Kidney epithelial cell (primary cell): ENCODE measurements at places on chromosomes 1 and 21.

- DNase-seq, result no peak
Measured at GRCh38 chr1:65952696-65953095, 160.0 kb downstream of the PDE4B start.

DNA sequence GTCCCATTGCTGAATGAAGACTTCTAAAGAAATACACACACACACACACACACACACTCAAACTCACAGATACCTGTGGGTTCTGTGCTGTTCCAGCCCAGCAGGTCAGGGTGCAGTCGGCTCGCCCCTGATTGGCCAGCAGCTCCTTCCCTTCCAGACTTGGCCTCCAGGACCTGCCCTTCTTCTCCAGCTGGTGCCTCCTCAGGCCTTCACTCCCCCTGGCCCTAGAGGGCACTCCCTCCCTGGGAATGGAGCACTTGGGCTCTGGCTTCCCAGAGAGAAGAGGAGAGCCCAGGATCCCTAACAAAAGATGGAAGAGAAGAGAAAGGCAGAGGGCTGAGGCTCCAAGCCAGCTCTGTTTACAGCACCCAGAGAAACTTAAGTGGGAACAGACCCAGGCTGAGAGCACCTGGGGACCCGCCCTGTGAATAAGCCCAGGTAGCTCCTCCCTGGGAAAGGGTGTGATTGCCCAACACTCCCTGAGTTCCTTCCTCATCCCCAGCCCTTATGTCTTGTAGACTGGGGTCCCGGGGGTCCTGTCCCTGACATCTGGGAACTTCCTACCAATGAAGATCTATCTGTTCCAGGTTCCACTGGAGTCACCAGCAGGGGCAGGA, at the start of gene PGLYRP3:
PGLYRP3 (minus strand) TSS at position 383 of the 617 bp plus-strand sequence. CDS start 2,287 bp downstream, outside the sequence.
- DNase-seq, result no peak

DNA sequence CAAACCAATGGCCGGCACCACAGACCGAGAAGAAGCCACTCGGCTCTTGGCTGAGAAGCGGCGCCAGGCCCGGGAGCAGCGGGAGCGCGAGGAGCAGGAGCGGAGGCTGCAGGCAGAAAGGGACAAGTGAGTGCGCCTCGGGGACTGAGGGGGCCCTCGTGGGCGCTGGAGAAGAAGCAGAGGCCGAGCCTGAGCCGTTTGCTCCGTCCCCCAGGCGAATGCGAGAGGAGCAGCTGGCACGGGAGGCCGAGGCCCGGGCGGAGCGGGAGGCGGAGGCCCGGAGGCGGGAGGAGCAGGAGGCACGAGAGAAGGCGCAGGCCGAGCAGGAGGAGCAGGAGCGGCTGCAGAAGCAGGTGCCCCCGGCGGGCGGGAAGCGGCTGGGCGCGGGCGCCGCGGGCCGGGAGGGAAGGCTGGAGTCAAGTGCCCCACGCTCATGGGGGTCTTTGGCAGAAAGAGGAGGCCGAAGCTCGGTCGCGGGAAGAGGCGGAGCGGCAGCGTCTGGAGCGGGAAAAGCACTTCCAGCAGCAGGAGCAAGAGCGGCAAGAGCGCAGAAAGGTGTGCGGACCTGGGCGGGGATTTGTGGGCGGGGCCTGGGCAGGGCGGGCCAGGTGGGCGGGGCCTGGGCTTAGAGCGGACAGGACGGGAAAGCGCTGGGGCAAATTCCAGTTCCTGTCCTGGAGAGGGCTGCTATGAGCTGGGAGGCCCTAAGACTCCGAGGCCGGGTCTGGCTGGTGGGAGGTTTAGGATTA, 22.7 kb downstream of the MAP7D1 start:
- DNase-seq, result no peak

DNA sequence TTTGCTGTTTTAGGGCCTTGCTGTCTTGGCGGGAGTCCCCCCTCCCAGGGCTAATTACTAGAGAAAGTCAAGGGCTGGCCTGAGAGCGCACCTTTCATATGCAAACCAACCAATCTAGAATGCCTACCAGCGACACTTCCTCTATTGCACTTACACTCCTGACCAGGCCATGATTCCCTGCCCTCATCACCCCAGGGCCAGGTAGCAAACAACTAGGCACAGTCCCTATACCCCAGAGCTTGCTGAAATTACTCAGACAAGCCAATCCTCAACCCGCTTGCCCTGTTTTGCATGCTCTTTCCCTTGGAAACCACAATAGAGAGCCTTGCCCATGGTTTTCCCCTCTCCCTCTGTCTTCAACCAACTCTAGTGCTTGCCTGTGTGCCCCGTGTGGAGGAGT, 70.3 kb downstream of the URB2 start:
- DNase-seq, result no peak

GRCh38 chr1:214966346-214966745, 116.2 kb upstream of the KCNK2 start:
- DNase-seq, result no peak

DNA sequence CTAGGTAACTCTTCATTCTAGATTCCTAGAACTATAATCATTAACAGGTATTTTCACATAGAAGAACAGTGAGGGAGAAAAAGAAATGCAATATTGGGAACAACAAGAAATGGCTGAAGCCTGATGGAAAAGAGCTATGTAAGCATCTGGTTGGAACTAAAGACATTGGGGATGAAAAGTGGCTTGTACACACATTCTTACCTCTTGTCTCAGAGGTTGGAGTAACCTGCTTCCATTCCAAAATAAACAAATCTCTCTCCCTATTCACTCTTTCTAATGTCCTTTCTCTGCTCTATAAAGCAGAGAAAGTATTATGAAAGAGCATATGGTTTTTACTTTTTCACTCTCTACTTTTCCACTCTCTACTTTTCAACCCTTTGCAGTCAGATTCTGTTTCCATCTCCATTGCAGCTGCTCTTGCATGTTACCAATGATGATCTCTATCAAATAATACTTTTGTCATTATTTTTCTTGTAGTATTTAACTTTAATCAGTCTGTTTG, 37.5 kb downstream of the CMPK1 start:
- DNase-seq, result no peak

- no peak for DNase-seq
Measured at GRCh38 chr1:172551279-172551678, 18.3 kb downstream of the SUCO start.

DNA sequence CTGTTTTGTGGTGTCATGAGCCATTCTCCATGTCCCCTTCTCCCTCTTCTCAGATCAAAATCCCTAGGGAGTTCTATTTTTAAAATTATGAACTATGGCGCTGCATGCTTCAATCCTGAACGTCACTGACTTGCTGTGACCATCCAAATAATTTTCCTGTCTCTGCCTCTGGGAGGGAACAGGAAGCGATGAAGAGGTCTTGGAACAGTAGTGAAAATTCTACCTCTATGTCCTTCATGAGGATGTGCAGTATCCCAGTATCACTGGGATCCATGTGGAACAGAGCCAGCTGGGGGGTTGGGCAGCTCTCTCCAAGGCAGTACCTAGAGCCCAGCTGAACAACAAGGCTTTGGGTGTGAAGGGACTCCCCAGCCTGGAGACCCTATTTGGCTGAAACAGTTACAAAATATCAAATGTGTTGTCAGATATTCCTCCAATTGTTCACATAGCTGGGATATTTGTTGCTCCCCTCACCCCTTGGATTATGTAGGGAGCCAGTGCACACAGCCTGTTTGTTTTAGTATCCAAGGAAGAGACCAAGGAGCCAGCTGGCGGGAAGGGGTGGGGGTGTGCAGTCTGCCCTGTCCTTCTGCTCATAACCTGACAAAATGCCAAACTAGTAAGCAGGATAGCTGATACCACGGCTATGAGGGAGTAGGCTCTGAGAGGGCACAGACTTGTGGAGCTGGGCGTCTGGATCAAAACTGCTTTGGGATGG, 7.6 kb downstream of the DCLRE1B start:
- DNase-seq, result no peak

GRCh38 chr1:100164216-100164615, 13.8 kb downstream of the LRRC39 start:
- no peak for DNase-seq

- no peak for DNase-seq
Measured at GRCh38 chr21:41769111-41769510, 2.3 kb upstream of the RIPK4 start.

GRCh38 chr1:86703696-86704457, 499 bp upstream of the SH3GLB1 start:
- DNase-seq, result no peak

GRCh38 chr1:30313584-30313983, 409.8 kb downstream of the MATN1 start:
- DNase-seq, result no peak
